ENCODE measurements at places on chromosomes 3 and 15.

DNA sequence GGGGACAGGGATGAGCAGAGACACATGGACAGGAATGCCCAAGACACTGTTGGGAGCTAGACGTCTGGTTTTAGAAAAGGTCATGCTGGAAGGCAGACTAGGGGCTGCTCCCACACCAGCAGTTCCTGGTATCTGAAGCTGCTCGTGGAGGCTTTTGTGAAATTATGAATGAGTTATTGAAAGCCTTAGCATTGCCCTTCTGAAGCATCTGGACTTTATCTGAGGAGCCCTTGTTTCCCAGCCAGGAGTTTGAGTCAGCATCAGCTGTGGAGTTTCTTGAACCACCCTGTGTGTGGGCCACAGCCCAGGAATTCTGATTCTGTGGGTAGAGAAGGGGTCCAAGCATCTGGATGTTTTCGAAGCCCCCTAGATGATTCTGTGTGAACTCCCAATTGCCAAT lies 258.7 kb downstream of the SLCO3A1 start:
- no peak for DNase-seq

- peak; percentile 50 for DNase-seq
These were observed 717 bp downstream of the PXK start for GRCh38 chr3:58333206-58334012.

GRCh38 chr15:68054628-68055223 lies 611 bp downstream of the PIAS1 start:
- peak; percentile 32 for DNase-seq

DNA sequence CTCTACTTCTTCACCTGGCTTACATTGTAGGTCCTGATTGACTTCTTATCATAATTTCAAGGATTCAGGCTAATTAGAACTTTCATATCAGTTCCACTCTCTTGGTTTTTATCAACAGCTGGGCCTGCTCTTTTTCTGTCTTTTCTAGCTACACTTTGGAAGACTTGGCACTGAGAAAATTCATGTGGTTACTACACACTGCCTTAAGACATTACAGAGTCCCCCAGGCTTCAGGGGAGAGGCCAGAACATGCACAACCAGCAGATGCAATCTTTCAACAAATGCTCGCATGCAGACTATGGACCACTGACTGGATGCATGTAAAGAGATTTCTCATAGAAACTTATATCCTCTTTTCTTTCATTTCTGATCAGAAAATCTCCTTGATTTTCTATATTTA lies 423.5 kb downstream of the TUSC7 start:
- no peak for DNase-seq

DNA sequence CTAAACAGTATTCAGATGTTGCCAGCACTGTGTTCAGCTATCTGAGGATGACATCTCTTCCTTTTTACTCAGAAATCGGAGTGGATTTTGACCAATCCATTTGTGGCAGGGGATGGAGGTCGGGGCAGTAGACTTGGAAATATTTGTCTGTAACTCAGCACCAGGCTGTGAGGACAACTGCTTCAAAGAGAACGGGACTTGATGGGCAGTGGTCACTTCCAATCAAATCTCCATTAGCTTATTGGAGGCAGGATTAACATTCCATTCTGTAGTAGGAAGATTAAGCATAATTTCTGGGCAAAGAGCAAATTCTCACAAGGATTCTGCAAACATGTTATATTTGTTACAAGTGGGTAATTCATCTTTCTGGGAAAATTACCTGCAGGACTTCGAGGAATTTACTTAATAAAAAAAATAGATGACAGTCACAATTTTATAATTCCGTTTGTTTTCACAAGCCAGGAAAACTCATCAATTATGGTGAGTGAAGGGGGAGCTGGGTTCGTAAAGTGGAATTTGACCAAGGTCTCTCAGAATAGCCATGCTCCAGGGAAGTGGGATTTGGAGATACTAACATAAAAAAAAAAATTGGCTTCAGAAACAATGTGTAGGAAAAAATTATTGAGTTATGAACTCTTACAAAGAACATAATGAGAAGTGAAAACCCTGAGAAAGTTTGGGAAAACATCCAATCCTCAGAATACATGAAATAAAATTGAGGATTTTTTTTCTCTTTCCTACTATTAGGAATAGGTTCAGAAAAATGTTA lies 18.1 kb downstream of the CRABP1 start:
- no peak for DNase-seq

DNA sequence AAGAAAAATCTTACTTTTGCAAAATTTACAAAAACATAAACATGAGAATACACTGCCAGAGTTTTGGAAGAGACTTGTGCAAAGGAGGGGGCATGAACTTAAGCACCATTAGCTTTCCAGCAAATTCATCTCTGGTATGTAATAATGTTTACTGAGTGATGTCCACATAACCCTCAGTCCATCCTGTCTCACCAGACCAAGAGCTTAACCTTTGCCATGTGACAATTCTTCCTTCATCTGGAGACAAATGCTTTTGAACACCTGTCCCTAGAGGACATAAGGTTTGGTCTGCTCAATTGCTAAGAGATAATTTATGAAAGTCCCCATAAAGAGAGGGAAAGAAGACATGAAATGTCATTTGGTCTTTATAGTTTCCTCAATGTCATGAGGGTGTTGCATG lies 412.3 kb downstream of the ERC2 start:
- no peak for DNase-seq

GRCh38 chr15:80464951-80465625 lies 60.9 kb downstream of the ARNT2 start:
- no peak for DNase-seq

GRCh38 chr3:14496351-14496750 lies 43.8 kb downstream of the GRIP2 start:
- no peak for DNase-seq

DNA sequence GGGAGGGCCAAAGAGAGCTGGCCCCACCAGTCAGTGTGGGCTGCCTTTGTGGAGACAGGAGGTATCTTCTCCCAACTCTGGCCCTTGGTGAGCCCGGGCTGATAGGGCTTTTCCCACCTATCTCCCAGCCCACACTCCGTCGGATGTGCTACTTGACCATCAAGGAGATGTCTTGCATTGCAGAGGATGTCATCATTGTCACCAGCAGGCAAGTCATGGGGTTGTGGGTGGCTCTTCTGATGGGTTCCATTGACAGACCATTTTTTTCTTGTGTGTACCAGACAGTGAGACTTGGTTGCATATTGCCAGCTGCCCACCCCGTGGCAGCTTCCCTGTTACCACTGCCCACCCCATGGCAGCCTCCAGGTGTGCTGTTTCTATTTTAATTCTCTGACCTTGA lies 3.3 kb downstream of the COPG1 start:
- no peak for DNase-seq

GRCh38 chr15:83484636-83485035 lies 37.5 kb downstream of the SH3GL3 start:
- DNase-seq, result no peak

- peak; percentile 4 for DNase-seq
These were observed 64.2 kb downstream of the SCAPER start for GRCh38 chr15:76840830-76841460.

GRCh38 chr3:113186566-113186965 lies 24.8 kb upstream of the BOC start:
- no peak for DNase-seq
